Activated CD4-positive, alpha-beta T cell treated with anti-CD3 and anti-CD28 coated beads, Interleukin-2, amount 10 ng/mL, durations not matched to agents 7 days and 5 days (primary cell): ENCODE measurements at places on chromosomes 5 and 9. TPM values are rescaled to one million over a fixed set of nuclear protein-coding genes. Genes with fewer than 3 reads are reported as not detected.

The PRDM9 gene
- total RNA-seq: not detected

The CDKN2B gene
- total RNA-seq: 0.65 TPM

The PBX3 gene
- 22.5 TPM for total RNA-seq

- no peak for DNase-seq
- H3K4me3 ChIP-seq: no peak overlapping the region
- H3K36me3 ChIP-seq: no peaks in the 10 kb centered on the region
- no peak overlapping the region for H3K27ac ChIP-seq
- H3K27me3 ChIP-seq: peaks cover 4% of the 10 kb centered on the region
- peaks cover 17% of the 10 kb centered on the region for H3K4me1 ChIP-seq
Measured at GRCh38 chr9:107211284-107211923, 71.7 kb upstream of the RAD23B start.

DNA sequence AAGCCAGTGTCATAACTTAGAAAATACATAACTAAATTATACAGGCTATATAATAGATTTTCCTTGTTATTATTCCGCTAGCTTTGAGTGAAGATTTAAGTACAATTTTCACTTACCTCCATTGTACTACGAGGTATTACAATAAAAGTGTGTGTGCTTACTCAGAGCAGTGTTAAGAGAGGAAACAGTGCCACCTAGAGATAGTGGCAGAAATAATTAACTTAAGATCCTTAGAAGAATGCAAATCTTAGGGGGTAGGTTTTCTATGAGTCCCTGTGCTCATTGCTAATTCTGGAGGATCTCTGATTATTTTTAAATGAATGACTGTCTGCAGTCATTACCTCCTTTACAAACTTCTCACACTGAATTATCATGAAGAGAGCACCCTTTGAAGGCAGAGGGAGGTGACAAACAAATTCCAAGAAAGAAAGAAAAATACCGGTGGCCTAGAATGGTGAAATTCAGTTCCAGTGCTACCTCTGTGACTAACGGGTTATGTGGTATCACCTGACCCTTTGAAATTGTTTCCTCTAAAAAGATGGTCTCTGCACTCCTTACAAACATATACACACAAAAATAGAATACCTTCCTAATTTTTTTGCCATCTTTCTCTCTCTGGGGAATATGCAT is 379.8 kb downstream of the TRIM36 start:
- no peaks in the 10 kb centered on the region for H3K4me1 ChIP-seq
- H3K27me3 ChIP-seq: no peaks in the 10 kb centered on the region
- no peaks in the 10 kb centered on the region for H3K36me3 ChIP-seq
- no peak overlapping the region for H3K27ac ChIP-seq
- no peak for DNase-seq
- H3K4me3 ChIP-seq: no peak overlapping the region
